CD4-positive, alpha-beta T cell treated with Interferon gamma for 1 hour (primary cell): ENCODE measurements at places on chromosomes 6 and 20.
A peak's percentile ranks its signal among the peaks of the same experiment; 100 is the strongest.

DNA sequence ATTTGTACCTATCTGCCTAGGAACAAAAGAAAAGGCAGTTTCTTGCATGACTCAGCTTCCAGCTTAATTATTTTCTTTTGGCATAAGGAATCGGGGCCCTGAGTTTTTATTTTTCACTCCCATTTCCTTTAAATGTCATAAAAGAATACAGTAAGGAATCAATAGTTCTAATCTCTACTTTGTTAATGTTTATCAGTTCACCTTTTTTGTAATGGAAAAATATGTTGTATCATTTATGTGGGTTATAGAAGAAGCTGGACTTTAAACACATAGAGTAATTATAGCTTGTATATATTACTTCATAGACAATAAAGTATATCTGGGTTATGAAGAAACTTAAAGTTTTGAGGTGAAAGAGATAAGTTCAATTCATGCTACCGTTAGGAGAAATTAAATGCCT lies 1214.8 kb upstream of the GJE1 start:
- no peak for DNase-seq

GRCh38 chr6:151665329-151665728 lies 142.2 kb upstream of the ESR1 start:
- no peak for DNase-seq

DNA sequence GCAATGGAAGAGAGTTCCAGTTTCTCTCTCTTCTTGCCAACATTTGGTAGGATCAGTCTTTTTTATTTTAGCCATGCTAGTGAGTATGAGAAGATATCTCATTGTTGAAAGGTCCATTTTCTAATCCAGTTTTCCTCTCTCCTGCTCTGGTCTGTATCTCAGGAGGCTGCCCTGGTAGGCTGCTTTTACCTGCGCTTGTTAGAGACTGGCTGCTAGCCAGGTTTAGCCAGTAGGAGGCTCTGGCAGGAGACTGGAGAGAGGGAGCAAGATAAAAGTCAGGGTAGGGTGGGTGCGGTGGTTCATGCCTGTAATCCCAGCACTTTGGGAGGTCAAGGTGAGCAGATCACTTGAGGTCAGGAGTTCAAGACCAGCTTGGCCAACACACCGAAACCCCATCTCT lies 68.6 kb upstream of the FOXP4 start:
- DNase-seq: no peak

GRCh38 chr6:4728926-4729325 lies 47.3 kb upstream of the CDYL start:
- DNase-seq: no peak

DNA sequence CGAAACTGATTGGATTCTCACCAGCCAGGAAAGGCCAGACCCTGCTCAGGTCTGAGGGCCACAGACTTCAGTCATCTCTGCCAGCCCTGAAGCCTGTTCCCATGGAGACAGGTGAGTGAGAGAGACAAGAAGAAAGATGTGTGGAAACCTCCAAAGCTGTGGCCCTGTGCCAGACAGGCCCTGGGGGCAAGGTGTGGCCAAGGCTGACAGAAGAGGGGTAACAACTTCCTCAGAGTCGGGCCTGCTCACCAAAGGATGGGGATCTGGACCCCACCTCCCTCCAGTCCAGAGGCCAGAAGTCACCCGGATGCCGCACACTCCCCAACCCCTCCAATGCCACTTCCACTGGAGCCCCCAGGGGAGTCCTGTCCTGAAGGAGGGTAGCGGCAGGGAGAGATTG lies 73.6 kb downstream of the MDGA1 start:
- DNase-seq: no peak

- DNase-seq: no peak
Measured at GRCh38 chr6:129022011-129022553, 139.1 kb downstream of the LAMA2 start.

GRCh38 chr6:27275025-27275956 lies 27.8 kb downstream of the PRSS16 start:
- DNase-seq: no peak

- DNase-seq: no peak
Measured at GRCh38 chr6:158249340-158249836, 62.9 kb upstream of the TULP4 start.

DNA sequence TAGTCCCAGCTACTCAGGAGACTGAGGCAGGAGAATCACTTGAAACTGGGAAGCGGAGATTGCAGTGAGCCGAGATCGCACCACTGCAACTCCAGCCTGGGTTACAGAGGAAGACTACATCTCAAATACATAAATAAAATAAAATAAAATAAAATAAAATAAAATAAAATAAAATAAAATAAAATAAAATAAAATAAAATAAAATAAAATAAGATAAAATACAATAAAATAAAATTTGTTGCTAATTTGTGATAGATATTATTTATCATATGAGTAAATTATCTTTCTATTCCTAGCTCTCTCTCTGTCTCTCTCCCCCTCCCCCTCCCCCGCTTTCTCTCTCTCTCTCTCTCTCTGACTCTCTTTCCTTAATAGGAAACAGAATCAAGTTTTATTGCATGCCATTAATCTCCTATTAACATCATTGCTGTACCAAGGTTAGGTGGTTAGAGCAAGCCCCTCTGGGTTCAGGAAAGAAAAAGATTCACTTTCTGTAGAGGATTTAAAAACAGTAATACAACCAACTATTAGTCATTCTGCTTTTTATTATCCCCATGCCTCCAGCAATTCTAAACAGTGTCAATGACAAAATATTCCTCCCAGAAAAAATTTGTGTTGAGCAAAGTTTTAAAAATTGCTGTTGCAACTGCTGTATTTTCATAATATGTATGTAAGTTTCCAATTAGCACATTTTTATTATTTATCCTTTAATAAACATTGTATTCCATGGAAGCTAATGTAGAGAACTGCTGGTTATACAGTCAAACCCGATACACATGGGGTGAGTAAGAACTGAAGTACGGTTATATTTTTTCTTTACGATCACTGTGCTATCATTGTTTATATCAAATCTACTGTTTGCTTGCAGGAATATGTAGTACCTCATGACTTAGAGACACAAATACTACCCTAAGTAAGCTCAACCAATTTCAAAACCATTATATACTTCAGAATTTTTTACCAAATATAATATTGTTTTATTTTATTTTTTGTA lies 22.1 kb downstream of the BMP5 start:
- DNase-seq: no peak

GRCh38 chr6:134316733-134317431 lies 1.0 kb downstream of the SGK1 start:
- DNase-seq: no peak

DNA sequence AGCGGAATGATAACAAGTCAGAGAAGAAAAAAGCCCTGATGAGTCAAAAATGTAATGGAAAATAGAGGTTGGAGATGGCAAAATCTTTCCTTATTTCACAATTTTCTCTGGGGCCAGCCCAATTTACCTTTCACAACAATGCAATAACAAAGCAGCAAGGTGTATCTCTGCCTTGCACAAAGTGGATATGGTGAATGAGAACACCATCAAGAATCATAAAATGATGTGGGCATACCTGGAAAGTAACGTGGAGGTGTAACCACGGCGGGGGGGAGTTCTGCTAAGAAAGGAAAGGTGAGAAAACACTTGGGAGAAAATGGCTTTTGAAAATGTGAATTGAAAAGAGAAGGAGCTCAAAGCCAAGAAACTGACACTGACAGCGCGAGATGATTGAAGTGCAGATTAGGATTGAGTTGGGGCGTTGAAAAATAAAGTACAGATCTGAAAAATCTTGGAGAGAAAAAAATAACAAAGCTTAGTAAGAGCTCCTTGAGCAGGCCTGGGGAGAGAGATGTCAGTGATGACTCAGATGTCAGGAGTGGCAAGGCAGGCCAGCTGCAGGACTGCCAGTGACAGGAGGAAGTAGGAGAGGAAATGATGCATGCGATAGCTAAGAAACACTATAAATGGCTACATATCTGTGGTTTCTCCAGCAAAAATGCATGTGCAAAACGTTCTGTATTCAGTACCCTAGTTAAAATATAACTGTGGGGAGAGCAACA lies 26.2 kb downstream of the ARHGAP18 start:
- DNase-seq: peak; percentile 79

- DNase-seq: no peak
Measured at GRCh38 chr6:121647905-121648304, 212.5 kb downstream of the GJA1 start.

- DNase-seq: no peak
Measured at GRCh38 chr6:83838727-83839126, 14.4 kb upstream of the RIPPLY2 start.

GRCh38 chr6:129186988-129187387 lies 304.1 kb downstream of the LAMA2 start:
- no peak for DNase-seq

- DNase-seq: no peak
Measured at GRCh38 chr6:53280207-53280606, 68.5 kb downstream of the ELOVL5 start.

GRCh38 chr20:10532361-10532760 lies 97.3 kb downstream of the SLX4IP start:
- no peak for DNase-seq

GRCh38 chr6:27940766-27941165 lies 16.3 kb upstream of the OR2B6 start:
- DNase-seq: no peak

GRCh38 chr6:141463237-141463977 lies 669.3 kb upstream of the GJE1 start:
- DNase-seq: no peak

DNA sequence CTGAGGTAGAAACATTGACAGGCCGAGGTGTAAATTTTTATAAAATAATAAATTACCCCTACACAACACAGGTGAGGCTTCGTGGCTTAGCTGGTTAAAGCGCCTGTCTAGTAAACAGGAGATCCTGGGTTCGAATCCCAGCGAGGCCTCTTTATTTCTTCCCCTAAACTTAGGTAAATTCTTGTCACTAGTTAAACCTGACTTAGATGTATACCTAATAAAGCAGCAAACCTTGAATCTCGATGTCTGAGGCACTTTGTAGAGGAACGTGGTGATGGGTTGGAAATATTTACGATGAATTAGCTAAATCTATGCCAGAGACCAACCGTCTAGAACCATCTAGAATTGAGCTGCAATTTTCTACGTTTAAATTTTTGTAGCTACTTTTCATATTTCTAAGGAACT lies 185.6 kb downstream of the OR2B2 start:
- no peak for DNase-seq

- no peak for DNase-seq
Measured at GRCh38 chr6:44133003-44133931, 5.9 kb downstream of the TMEM63B start.

GRCh38 chr6:133896344-133896721 lies 7.4 kb downstream of the TCF21 start:
- DNase-seq: no peak

- no peak for DNase-seq
Measured at GRCh38 chr20:48616481-48616880, 211.3 kb downstream of the PREX1 start.
